NCI-H446 (cell line): ENCODE measurements at places on chromosomes 16 and 17.

DNA sequence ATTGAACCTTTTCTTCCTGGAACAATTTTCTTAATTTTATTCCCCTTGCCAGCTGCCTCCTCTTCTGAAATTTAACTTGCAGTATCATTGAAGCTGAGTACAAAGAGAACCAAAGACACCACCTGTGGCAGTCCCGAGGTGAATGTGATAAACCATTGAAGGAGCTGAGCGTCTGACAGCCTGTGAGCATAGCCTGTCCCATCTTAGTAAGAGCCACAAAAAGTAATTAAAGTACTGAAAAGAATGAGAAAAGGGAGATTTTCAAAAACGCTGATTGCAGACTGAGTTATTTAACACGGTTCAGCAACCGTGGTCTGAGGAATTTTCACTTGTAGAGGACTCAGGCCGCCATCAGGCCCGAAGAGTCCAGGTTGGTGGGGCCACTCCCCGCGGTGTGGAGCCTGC lies 27.2 kb upstream of the ST6GALNAC1 start:
- DNase-seq, result no peak

GRCh38 chr16:1548233-1548632 lies 14.8 kb downstream of the TMEM204 start:
- no peak for DNase-seq

GRCh38 chr16:58020628-58021521 lies 4.7 kb upstream of the MMP15 start:
- no peak for DNase-seq

DNA sequence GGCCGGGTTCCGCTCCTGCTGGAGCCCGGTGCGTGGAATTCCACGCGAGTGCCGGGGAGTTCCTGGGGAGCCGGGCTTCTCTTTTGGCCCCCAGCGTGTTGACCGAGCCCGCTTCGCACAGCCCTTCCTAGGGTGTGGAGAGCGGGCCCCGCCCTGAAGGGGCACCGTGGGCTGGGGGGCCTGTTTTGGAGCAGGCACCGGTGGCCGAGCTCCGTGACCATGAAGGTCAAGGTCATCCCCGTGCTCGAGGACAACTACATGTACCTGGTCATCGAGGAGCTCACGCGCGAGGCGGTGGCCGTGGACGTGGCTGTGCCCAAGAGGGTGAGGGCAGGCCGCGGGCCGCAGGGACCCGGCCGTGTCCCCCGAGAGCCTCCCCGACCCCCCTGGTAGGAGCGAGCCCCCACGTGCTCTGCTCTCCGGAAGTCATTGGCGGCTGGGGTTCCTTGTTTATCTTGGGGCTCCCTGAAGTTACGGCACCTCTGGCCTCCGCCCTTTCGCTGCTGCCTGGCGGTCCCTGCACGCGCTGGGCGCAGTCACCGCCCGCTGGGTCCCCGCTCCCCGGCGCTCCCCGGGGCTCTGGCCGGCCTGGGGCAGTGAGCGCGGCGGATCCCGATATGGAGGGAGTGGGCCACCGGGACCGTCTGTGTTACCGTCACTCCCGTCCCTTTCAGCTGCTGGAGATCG lies 528 bp downstream of the HAGHL start:
- DNase-seq, result no peak

DNA sequence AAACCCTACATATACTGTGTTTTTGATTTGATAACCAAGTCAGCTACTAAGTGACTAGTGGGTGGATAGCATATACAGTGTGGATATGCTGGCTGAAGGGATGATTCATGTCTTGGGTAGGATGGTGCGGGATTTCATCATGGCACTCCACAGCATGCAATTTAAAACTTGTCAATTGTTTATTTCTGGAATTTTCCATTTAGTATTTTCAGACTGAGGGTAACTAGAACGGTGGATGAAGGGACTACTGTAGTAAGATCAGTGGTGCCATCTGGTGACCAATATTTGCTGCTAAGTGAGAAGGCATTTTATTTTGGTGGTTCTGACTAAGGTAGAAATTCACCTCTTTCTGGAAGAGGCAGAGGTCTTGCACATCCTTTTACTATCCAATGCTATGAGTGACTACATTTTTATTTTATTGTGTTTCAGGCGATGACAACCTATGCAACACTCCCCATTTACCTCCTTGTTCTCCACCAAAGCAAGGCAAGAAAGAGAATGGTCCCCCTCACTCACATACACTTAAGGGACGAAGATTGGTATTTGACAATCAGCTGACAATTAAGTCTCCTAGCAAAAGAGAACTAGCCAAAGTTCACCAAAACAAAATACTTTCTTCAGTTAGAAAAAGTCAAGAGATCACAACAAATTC lies 3.1 kb downstream of the CDC6 start:
- peak; percentile 39 for DNase-seq

DNA sequence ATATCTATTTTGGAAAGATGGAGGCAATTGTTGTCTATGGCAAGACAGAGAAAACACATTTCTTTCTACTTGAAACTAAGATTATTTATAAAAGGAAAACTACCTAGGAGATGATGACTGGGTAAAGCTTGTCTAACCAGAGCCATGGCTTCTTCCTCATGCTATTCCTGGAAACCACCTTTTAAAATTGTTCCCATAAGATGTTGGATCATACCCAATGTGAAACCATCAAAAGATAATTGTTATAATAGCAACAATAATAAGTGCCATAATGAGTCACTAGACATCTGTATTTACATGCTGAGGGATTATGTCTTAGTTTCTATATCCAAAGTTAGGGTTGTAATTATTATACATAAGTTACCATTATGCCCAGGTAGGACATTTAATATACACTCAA lies 428.4 kb downstream of the KCNJ2 start:
- no peak for DNase-seq

DNA sequence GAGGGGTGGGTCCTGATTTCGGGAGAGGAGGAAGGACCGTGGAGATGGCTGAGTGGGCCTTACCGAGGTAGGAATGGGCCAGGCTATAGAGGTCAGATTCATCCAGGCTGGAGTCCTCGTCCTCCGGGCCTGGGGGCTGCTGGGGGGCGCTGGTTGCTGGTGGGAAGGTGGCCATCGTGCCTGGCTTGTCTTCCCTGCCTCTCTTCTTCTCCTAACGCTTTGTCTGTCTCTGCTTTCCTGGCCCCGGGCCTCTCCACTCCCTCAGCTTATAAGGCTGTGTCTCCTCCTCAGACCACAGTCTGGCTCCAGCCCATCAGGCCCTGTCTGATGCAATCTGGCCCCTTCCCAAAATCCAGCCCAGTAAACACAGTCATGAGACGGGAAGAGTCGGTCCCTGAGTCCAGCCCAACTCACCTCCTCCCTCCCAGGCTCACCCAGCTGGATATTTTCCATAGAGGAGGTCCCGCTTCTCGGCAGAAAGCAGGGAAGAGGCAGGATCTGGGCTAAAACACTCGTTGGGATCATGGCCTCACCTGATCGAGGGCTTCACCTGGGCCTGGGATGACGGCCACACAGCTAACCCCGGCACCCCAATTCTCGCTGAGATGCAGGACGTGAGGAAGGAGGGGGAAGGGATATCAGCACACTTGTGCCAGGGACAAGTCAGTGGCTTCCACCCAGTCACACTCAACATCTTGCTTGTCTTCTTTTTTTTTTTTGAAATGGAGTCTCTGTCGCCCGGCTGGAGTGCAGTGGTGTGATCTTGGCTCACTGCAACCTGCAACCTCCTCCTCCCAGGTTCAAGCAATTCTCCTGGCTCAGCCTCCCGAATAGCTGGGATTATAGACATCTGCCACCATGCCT lies at the start of gene NUPR1:
NUPR1 (minus strand) TSS at position 242 of the 864 bp plus-strand sequence; CDS start at position 175, 67 bp downstream.
- peak; percentile 93 for DNase-seq

DNA sequence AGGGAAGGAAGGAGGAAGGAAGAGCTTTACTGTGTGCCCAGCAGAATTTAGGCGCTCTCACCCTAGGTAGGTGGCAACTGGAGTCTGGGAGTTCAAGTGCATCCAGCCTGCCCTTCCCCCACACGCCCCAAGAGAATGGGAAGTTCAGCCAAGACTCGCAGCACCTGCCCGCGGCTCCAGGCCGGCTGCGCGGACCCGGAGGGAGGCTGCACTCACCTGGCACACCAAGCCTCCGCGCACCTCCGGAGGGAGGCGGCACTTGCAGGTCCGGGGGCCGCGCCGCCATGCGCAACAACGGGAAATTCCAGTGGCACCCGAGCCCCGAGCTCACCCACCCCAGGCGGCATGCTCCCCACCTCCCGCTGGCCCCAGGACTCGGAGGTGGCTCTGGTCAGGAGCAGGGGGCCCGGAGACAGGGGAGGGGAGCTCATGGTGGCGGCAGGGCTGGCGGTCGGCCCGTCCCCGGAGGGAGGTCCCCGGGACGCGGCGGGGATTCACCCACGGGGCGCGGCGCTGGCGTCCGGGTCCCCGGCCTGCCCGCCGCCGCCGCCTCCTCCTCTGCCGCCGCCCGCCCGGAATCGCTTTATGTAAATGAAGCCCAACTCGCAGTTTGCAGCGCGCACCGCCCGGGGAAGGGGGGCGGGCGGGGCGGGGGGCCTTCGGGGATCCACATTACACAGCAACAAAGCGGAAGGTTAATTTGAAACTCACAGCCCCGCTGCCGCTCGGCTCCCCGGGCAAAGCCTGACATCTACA lies at the start of gene ZFHX3:
ZFHX3 (minus strand) TSS at position 593 of the 756 bp plus-strand sequence. CDS start 87,983 bp downstream, outside the sequence.
- DNase-seq, result no peak

- DNase-seq, result no peak
These were observed 17.0 kb upstream of the NUDT7 start for GRCh38 chr16:77705351-77705750.

DNA sequence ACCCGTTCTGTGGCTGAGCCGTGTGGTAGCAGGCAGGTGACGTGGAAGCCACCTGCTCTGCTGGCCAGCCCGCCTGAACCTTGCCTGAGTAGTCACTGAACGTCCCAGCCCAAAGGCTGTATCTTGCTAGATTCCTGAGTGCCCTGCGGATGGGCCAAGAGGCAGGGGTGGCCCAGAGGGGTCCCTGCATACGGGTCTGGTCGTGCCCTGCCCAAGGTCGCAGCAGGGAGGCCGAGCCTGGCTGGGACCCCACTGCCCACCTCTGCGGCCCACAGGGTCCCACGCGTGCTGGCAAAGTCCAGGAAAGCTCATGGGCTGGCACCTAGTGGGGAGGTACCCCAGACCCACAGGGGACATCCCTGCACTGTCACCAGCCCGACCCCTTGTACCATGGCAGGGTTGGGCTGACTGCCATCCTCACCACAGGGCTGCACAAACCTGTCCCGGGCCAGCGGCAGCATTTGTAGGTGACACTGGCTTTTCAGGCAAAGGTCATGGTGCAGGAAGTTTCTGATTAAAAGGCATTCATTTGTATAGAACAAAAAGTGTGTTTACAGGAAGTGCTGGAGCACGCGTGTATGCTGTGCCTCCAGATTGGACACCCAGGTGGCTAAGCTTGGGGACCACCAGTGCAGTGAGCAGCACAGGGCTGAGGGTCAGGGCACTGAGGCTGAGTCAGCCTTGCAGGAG lies 45.1 kb upstream of the ZC3H18 start:
- DNase-seq, result no peak

GRCh38 chr17:73645050-73645871 lies 1.0 kb upstream of the SDK2 start:
- DNase-seq, result peak; percentile 41

- no peak for DNase-seq
These were observed 31.8 kb downstream of the PRMT7 start for GRCh38 chr16:68342620-68343019.

DNA sequence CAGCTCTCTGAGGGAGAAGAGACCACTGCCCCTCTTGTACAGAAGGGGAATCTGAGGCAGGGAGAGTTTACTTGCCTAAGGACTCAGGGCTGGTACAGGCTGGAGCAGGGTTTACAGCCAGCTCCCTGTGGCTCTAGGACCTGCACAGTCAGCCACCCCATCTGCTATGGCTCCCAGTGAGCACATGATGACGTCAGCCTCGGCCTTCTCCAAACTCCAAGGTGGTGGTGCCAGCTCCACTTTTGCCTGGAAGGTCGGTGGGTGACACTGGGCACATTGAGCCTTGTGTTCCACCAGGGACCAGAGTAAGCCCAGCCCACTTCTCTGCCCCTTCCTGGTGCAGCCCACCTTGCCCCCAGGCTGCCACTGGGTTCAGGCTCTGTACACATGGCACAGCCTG lies 202.2 kb downstream of the ENGASE start:
- DNase-seq, result peak; percentile 88

DNA sequence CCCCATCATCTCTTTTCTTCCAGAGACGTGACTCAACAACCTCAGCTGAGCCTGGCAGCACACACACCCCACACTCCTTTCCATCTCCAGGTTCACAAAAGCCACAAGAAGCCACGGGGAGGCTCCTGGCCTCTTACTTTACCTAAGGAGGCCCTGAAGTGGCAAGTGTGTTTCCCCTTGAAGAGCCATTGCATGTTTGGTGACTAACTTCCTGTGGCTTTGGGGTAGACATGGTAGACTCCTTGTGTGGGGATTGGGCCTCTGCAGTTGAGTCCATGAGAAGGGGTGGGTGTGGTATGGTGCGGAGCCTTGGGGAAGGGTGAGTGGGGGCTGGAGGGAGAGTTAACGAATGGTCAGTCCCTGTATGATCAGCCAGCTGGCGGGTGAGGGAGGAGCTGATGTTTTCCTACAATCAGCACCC lies 24.2 kb downstream of the SAP30BP start:
- DNase-seq, result no peak

DNA sequence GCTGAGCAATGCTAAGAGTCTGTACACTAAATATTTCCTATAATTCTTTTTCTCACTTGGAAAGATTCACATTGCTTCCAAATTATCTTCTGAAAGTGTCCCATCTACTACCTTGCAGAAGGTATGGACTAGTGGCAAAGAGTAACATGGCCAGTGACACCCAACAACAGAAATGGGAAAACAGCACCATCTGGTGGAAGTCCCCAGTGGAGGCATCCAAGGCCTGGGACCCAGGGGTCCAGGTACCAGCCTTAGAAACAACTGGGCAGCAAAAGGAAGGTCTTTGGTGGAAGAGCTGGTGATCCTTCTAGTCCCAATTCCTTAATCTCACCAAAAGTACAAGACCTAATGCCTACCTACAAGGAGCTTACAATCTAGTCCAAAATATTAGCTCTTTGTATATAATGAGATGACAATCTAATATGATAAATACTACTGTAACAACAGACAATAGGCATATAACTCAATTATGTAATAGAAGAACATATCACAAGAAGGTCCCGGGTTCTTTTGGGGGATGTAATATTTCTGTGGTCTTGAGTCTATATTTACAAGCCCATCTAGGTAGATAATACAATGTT lies 55.3 kb downstream of the SKAP1 start:
- no peak for DNase-seq

- peak; percentile 55 for DNase-seq
These were observed 3.7 kb downstream of the NFE2L1 start for GRCh38 chr17:48051706-48052486.

GRCh38 chr17:79907217-79907715 lies 68.0 kb upstream of the CBX4 start:
- no peak for DNase-seq

DNA sequence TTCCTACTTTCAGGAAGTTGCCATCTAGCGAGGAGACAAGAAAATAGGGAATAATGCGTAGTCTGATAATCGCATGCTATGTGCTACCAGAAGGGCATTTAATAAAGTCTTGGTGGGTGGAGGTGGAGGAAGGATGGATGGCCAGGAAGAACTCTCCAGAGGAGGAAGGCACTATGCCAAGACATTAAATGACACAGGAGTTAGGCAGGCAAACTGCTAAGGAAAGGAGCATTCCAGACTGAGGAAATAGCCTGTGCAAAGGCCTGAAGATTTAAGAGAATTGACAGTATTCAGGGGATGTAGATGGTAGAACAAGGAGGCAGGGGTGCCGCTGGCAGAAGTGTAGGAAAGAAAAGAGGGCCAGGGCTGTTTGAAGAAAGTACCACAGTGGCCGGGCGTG lies 19.3 kb upstream of the ARHGAP44 start:
- DNase-seq, result no peak

GRCh38 chr16:89581045-89581695 lies 5.6 kb downstream of the CPNE7 start:
- DNase-seq, result no peak

- DNase-seq, result peak; percentile 72
These were observed 88.6 kb downstream of the USP31 start for GRCh38 chr16:23060458-23061320.

GRCh38 chr16:56199164-56199563 lies 7.9 kb downstream of the GNAO1 start:
- DNase-seq, result no peak
